ENCODE measurements at places on chromosomes 7 and 10.

GRCh38 chr10:60299961-60300883 is 89.5 kb downstream of the ANK3 start:
- no peak for DNase-seq

DNA sequence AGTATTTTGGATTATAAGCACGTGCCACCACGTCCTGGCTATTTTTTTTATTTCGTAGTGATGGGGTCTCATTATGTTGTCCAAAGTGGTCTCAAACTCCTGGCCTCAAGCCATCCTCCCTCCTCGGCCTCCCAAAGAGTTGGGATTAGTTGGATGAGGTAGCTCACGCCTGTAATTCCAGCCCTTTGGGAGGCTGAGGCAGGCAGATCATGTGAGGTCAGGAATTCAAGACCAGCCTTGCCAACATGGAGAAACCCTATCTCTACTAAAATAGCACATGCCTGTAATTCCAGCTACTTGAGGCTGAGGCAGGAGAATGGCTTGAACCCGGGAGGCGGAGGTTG is 21.8 kb upstream of the YWHAG start:
- no peak for DNase-seq

DNA sequence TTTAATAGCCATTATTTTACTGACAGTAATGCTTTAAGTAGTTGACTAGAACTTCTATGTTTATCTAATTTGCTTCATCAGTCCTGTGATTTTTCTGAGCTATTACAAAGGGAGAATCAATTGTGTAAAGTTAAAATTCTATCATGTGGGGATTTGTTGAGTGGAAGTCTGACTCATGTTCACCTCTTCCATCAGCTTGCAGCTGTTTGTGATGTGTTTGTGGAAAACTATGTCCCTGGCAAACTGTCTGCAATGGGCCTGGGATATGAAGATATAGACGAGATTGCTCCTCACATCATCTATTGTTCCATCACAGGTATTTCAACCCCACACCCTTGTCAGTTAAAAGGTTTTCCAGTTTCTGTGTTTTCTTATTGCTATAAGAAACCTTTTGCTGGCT is 59.9 kb downstream of the SUGCT start:
- DNase-seq: no peak

GRCh38 chr10:42783181-42783549 is 570 bp downstream of the BMS1 start:
- no peak for DNase-seq

GRCh38 chr7:2498708-2499107 is 20.9 kb upstream of the LFNG start:
- DNase-seq: no peak

DNA sequence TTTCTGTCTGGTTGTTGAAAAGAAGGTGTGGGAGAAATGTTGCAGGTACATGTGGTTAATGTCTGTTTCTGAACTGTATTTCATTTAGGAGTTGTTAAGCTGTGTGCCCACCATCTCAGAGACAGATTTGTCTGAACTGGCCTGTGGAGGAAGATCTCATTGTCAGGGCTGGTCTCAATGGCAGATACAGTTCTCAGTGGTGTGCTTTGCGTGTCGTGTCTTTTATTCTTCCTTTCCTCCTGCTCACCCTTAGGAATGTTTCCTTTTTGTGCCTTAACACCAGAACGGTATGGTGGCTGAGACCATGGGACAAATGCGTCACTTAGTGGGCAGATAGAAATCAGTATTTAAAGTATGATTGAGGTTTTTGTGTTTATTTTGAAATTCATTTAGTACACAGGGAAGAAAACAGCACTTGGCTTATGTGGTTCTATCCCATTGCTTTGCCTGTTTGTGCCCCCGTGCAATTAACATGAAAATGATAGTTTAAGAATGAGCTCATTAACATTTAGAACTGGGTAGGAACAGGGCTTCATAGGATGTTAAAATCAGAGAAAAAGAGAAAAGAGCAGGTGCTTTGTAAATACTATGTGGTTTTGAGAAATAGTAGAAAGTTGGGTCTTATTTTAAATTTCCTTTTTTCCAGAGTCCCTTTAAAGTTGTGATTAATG is 112.6 kb downstream of the AUTS2 start:
- no peak for DNase-seq

- DNase-seq: no peak
Measured at GRCh38 chr7:101989101-101989500, 171.7 kb downstream of the CUX1 start.

GRCh38 chr10:76012716-76013327 is 581.4 kb downstream of the LRMDA start:
- DNase-seq: no peak

GRCh38 chr10:3837647-3838459 is 52.8 kb upstream of the KLF6 start:
- DNase-seq: no peak

DNA sequence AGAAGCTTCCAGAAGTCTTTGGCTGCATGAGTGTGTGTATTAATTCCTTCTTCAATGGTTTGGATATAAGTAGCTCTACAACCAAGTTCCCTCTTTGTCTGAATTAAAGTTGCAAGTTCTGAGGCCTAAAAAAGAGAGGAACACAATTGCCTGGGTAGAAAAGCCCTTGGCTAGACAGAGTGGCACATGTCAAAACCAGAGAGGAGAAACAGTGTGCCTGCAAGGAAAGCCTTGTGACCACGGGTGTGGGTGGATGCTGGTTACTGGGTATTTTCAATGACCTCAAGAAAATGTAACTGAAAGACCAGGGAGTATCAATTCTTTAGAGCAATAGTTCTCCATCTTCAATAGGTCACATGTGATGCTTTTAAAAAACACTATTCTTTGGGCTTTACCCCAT is 148.3 kb downstream of the SVIL start:
- no peak for DNase-seq

DNA sequence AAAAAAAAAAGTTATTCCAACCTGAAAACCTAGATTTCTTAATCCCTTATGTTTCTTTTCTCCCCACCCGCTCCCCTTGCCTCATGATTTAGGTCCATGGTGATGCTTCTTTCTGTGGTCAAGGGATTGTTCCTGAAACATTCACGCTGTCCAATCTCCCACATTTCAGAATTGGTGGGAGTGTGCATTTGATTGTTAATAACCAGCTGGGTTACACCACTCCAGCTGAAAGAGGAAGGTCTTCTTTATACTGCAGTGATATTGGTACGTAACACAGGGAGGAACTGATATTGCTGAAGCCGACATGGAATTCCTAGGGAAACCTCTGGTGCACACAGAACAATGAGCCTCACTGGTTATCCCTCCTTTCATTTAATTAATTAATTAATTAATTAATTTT is 22.7 kb downstream of the DHTKD1 start:
- no peak for DNase-seq

DNA sequence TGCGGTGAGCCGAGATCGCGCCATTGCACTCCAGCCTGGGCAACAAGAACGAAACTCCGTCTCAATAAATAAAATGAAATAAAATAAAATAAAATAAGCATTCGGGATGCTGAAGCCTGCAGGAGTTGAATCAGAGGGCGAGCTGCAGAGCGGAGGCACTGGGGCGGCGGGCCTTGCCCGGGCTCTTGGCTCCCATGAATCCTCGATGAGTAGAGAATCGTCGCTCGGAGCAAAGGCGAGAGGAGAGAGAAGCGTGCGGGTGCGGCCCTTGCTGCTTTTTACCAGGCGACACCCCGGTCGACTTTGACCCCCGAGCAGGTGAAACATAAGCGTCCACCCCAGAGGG is 168.3 kb downstream of the UBE2H start:
- no peak for DNase-seq

DNA sequence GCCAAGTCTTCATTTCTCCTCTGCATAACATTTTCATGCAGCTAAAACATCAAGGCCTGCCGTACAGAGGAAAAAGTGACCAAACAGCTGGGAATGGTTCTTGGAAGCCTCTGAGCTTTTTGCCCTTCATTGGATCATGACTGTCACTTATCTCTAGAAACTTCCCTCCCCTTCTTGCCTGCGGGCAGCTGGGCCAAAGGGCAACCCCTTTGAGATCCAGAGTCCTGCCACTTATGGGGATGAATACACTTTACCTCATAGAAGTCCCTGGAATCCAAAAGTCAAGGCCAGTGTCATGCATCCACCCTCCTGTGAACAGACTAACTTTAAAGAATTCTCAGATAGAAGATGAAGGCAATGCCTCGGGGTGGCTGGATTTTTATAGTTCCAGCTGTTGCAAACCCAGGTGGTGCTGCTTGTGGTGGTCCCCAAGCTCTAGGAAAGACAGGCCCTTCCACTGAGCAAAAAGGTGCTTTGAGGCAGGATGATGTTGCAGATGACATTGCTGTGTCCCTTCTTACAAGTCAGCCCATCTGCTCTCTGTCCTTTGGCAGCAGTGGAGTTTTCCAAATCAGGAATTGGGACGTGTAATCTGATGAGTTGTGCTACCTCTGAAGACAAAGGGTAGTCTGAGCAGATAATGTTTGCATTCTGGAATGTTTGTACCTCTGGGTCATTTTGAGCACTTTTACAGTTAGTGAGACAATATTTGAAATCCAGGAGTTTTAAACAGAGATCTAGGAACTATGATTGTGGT is 64.2 kb downstream of the LRMDA start:
- DNase-seq: no peak

DNA sequence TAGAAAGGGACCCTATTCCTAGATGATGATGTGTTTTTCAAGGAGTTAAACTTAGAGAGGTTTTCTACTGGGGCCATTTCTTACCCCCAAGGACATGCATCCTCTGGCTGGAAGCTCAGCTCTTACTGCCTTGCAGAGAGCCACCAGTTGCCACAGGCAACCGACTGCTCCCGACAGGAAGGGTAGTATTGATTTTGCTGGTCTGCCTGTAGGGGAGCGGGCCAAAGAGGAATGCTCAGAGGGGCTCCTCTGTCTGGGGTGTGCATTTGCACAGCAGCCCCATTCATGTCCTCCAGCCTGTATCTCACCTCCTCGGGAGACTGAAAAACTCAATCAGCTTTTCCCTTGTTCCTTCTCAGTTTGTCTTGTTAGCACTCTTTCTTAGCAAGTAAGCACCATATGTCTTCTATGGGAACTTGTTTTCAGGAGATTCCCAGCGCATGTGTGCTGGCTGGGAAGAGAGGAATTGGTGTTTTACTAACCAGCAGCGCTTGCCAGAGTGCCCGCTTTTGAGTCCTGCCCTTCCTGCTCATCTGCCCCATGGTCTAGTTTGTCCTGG is 739.0 kb upstream of the GALNT17 start:
- DNase-seq: no peak

DNA sequence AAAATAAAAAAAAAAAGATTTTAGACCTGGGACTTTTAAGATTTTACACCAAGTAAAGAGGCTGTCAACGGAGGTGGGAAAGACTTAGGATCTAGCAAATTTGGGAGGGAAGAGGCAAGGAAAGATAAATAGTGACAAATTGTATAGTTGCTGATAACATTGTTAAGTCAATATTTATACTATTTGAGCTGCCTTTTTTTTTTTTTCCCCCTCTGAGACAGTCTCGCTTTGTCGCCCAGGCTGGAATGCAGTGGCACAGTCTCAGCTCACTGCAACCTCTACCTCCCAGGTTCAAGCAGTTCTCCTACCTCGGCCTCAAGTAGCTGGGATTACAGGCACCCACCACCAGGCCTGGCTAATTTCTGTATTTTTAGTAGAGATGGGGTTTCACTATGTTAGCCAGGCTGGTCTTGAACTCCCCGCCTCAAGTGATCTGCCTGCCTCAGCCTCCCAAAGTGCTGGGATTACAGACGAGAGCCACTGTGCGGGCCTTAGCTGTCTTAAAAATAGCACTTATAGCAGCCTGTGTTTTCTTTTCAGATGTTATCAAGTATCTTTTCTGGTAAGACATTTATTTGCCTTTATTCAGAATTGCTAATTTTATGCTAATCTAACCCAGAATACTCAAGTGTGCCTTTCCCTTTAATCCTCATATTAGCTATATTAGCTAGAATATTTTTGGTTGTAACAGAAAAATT is 94.5 kb downstream of the MMRN2 start:
- no peak for DNase-seq

DNA sequence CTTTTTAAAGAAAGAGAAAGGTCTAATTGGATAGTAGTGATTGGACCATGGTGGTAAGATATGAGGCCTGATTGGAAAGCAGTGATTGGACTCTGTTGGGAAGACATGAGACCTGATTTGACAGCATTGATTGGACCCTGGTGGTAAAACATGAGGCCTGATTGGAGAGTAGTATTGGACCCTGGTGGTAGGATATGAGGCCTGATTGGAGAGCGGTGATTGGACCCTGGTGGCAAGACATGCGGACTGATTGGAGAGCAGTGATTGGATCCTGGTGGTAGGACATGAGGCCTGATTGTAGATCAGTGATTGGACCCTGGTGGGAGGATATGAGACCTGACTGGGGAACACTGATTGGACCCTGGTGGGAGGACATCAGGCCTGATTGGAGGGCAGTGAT is 444.3 kb downstream of the LRMDA start:
- no peak for DNase-seq

DNA sequence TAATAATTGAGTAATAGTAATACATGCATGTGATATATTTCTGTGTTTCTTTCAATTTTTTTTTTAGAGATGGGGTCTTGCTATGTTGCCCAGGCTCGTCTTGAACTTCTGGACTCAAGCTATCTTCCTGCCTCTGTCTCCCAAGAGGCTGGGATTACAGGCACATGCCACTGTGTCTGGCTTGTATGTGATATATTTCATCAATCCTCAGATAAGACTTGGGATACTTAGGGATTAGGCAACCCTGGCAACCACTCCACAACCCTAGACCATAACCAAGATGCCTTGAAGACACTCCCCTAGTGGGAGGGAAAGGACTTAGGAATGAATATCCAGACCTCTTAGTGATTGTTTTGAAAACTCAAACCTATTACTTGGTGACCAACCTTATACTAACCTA is 154.8 kb downstream of the CCDC3 start:
- DNase-seq: no peak

- no peak for DNase-seq
Measured at GRCh38 chr7:40507166-40507565, 372.4 kb downstream of the SUGCT start.

- DNase-seq: no peak
Measured at GRCh38 chr10:113139699-113140098, 189.7 kb downstream of the TCF7L2 start.

DNA sequence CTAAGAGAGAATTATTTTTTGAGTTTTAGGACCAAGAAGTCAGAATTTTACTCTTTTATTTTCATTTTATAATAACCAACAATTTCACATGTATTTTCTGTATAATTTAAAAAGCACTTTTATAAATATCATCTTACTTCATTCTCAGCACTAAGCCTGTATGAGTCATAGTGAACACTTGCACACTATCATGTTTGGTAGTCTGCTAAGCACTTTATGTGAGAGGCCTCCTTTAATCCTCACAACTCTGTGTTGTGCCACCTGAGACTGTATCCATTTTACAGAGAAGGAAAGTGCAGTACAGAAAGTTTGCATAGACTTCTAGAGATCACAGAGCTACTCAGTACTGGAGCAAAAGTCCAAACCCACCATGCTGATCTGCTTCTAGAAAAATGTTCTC is 939.6 kb downstream of the NRG3 start:
- no peak for DNase-seq

GRCh38 chr7:154680894-154681659 is 321.8 kb downstream of the PAXIP1 start:
- no peak for DNase-seq

DNA sequence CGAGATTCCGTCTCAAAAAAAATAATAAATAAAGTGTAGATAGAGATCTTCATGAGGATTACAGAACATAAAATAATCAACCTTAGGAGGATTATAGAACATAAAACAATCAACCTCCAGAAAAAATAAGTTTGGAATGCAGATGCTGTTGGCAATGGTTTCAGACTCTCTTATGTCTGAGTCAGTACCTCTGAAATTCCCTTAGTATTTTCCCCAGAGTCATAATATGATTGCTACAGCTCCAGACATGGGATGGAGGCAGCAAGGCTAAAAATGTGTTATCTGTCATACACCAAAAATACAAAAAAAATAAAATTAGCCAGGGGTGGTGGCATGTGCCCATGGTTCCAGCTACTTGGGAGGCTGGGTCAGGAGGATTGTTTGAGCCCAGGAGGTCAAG is 22.2 kb downstream of the CADPS2 start:
- DNase-seq: no peak
